ENCODE measurements at places on chromosomes 3 and 15.

GRCh38 chr15:29990954-29991353 is 91.8 kb upstream of the GOLGA8J start:
- DNase-seq = no peak

DNA sequence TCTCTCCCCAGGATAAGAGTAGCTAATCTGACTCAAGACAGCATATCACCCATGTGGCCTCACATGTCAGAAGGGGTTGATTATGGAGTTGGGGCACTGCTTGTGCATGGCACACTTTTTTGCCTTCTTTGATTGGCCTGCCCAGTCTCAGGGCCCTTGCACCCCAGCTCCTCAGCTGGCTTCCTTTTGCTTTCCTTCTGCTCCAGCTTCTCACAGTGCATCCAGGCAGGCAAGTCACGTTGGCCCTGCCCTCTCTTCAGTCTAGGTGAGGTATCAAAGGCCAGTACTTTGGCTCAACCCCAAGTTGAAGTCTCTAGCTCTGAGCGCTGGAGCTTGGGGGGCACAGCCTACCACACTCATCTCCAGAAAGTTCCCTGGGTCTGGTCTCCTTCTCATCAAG is 42.2 kb downstream of the NGRN start:
- DNase-seq = no peak

- DNase-seq = no peak
Observed at GRCh38 chr3:100777271-100777670, 68.0 kb downstream of the TFG start.

- DNase-seq = no peak
Observed at GRCh38 chr15:81229586-81229985, 32.9 kb downstream of the IL16 start.

GRCh38 chr3:112794622-112795172 is 52.0 kb downstream of the CD200R1L start:
- DNase-seq = no peak

GRCh38 chr3:105688821-105689220 is 180.0 kb downstream of the CBLB start:
- peak; percentile 6 for DNase-seq

DNA sequence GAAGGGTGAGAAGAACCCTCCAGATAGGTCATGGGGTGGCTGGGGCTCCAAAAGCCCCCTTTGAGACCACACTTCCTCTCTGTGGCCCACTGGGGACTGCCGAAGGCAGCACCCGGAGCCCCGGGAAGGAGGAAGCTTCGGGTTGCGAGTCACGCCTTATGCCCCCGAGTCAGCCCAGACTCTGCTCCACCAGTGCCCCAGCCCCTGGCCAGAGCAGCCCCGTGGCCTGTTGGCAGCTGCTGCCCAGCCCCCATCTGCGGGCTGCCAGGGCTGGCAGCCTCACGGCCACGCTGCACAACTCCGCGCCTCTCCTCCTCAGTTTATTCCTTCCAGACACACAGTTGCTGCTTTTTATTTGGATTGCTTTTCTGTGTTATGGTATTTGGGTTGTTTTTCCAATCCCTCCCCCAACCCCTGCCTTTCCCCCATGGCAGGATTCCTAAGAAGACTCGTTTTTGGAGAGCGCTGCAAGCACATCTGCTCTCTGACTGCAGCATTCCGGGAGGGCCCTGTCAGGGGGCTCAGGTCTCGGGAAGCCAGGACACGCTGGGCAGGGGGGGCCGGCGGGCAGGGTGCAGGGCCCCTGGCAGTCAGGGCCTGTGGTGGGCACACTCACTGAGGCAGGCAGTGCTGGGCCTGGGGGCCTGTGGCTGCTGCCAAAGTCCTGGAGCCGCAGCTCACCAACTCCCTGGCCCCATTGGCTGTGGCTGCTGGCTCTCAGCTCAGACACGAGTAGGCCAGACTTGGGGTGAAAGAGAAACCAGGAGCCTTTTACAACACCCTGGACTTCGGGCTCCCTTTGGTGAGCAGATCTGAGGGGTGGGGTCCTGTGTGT is 20.2 kb downstream of the MAGEF1 start:
- DNase-seq = no peak

GRCh38 chr3:183185696-183186095 is 23.2 kb upstream of the LAMP3 start:
- DNase-seq = no peak

DNA sequence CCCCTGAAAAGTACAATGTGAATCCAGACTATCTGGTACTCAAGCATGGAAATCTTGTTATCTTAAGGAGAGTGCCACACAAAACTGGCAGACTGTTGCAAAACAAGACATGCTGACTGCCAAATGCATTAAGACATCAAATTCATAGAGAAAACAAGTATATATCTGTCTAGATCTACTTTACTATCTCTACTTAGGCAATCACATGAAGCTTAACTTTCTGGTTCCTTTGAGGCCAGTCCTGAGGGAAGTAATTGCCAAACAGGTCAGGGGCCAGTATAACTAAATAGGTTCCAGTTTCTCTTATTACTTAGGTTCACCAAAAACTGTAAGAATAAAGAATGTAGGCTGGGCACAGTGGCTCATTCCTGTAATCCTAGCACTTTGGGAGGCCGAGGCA is 15.9 kb upstream of the SLC4A7 start:
- DNase-seq = no peak

- DNase-seq = no peak
Observed at GRCh38 chr15:68644083-68644904, 65.5 kb downstream of the CORO2B start.

GRCh38 chr3:153855772-153856171 is 265.4 kb upstream of the ARHGEF26 start:
- no peak for DNase-seq

- peak; percentile 70 for DNase-seq
Observed at GRCh38 chr3:66938338-66938963, 59.7 kb upstream of the KBTBD8 start.

- no peak for DNase-seq
Observed at GRCh38 chr3:157098121-157098822, 61.7 kb downstream of the CCNL1 start.

- no peak for DNase-seq
Observed at GRCh38 chr15:85274315-85275050, 105.9 kb upstream of the AKAP13 start.

- DNase-seq = no peak
Observed at GRCh38 chr3:128060473-128061381, 8.5 kb downstream of the SEC61A1 start.

DNA sequence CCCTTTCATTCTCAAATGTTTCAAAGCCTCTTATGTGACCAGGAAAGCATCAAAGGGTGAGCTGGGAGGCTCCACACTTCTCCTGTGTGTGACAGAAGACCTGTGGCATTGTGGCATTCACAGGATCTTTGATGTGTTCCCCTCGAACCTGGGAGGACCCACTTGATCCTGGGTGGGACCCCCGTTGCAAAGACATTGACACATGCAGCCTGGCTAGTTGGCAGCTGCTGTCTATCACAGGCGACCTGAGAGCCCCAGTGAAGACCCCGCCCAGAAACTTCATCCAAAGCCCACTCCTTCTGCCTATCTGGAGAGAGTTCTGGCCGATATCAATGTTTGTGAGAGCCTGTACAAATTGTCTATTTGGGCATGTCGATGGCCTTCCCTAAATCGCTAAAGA is 140.4 kb upstream of the ATP2B2 start:
- no peak for DNase-seq

DNA sequence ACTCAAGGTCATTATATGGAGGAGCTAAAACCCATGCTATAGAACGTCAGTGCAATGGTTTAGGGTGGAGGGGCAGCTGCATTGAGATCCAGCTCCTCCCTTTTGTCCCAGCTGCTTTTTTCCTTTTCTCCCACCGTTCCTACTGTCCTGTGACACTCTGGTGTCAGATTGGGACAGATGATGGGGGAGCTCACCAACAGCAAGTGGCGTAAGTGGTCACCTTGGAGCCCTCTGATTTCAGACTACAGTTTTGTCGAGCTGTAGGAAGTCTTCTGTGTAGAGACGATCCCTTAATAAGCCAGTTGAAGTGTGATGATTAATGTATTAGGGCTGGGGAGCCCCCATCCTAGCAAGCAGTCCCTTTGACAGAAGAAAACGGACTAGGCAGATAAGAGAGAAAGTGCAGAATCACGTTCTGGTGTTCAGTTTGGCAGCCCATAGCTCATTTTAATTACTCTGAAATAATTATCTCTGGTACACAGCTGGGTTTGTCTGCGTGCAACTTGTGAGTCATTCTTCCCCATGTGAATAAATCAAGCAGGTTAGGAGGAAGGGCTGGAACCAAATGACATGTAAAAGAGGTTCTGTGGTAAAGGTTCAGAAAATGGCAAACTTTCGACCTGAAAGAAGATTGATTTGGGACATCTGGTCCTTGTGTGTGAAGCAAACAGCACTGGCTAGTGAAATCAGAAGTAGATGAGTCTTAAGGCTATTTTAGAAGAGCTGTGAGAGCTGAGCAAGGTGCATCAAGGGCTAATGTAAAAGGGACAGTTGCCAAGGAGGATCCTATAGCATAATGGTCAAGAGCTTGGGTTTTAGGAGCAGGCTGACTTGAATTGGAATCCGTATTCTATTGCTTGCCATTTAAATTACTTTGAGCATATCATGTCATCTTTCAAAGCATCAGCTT is 241.4 kb downstream of the EDEM1 start:
- no peak for DNase-seq

DNA sequence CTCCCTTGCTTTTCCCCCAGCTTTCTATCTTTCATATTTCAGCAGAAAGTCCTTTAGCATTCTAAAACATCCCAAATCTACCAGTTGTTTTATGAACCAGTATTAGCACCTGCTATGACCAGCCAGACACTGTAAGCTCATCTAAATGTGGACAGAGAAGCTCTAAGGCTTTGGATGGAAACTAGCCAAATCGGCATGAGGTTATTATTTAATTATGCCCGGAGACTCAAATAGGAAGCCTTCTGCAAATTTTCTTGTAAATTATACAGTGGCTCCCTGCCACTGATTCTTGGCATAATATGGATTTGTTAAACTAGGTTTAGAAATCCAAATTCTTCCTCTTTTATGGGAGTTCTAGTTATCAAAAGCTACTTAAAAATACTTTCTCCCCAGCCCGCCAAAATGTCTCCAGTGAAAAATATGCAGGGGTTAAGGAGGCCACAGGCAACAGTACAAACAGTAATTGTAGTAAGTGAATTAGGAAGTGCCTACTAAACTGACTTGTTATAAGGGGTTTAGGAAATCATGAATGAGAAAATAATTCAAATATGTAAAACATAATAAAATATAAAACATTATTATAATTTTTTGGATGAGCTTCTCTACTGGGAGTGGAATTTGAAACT is 15.4 kb downstream of the MYH15 start:
- DNase-seq = no peak

DNA sequence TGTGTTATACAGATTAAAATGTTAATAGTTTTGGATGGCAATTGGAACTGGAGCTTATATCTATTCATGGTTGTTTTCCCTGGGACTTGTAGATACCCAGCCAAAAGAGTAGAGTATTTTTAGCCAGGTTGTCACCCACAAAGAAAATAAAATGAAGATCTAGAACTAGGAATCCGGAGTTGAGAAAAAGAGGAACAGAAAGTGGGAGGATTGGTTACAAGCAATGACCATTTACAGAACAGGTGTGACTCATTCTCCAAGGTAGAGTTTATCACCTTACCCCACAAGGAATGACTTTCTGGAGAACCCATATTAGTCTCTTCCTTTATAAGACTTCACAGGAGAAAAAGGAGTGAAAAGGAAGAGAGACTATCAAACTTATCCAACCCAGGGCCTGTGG is 99.8 kb downstream of the TMEM108 start:
- no peak for DNase-seq

GRCh38 chr3:123279121-123279520 is 77.4 kb downstream of the SEC22A start:
- DNase-seq = no peak

- no peak for DNase-seq
Observed at GRCh38 chr3:118354556-118354955, 680.1 kb downstream of the IGSF11 start.

GRCh38 chr15:44738340-44738984 is 2.1 kb downstream of the TRIM69 start:
- DNase-seq = peak; percentile 59

DNA sequence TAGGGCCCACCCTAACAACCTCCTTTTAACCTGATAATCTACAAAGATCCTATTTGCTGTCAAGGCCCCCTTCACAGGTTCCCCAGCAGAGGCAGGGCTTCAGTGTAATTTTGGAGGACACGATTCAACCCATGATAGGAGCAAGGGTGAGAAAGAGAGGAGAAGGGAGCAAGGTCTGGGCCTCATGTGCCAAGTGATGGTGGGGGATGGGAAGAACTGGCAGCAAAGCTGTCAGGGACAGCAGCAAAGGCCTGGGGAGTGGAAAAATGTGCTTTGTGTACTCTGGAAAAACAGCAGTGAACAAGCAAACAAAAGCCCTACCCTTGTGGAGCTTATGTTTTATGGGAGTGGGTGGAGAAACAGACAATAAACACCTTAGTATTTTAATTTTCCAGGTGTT is 2.7 kb upstream of the GALNT15 start:
- no peak for DNase-seq

DNA sequence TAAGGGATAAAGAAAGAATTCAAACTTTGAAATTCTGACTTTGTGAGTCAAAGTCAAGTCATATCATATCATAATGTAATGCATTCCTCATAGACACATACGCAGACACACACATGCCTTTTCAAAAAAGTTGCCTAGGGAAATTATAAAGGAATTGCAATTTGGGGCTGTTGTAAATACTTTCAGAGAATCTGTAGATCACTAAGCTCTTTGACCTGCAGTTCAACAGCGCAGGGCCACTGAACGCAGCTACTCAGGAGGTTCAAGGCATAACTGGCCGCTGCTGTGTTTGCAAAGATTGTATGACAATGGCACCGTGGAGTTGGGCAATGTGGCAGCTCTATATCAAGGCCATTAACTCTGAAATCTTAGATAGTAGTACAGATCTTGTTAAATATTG is 188.4 kb upstream of the THRB start:
- DNase-seq = no peak

DNA sequence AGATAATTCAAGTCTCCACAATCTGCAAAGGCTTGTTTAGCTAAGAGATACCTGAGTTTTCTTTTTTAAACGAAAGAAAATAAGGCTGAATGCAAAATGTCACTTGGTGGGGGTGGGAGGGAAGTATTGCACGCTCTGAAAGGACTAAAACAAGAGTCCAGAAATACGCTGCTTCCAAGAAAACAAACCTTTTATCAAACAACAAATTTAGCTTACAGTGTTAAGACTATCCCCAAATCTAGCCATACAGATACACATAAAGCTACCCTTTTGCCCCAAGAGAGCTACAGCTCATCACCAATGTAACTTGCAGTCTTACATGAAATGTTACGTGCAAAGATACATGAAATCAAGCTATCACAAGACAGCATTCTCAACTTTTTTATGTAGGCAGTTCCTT is 522.5 kb downstream of the FOXP1 start:
- DNase-seq = no peak

DNA sequence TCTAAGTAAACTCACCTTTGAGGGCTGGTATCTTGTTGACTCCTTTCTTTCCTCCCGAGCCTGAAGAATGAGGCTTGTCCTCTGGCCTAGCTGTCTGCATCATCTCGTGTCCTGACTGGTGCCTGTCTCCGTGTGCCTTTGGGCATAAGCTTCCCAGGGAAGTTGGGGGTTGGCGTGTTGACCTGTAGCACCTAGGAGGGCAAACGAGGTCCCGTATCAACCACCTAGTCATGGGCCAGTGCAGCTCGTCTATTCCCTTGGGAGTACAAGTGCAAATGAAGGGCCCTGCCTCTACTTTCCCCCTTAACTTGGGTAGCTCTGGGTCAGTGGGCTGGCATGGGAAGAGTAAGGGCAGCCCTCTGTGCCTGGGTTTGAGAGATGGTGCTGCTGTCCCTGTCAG is 8.7 kb downstream of the TEX264 start:
- no peak for DNase-seq

Data from SHP77 (cell line).